ENCODE measurements at places on chromosomes 6 and 20. TPM values are rescaled to one million over a fixed set of nuclear protein-coding genes. Genes with fewer than 3 reads are reported as not detected.

- no peak for DNase-seq
- no peaks in the 10 kb centered on the region for H3K36me3 ChIP-seq
- no peak overlapping the region for H3K4me3 ChIP-seq
- H3K27ac ChIP-seq, result no peak overlapping the region
- H3K27me3 ChIP-seq, result no peaks in the 10 kb centered on the region
These were observed 96.8 kb upstream of the SCGN start for GRCh38 chr6:25555188-25555587.

- peaks cover under 1% of the 10 kb centered on the region for H3K4me1 ChIP-seq
- DNase-seq, result no peak
- no peak overlapping the region for H3K27ac ChIP-seq
- no peaks in the 10 kb centered on the region for H3K27me3 ChIP-seq
- H3K36me3 ChIP-seq, result no peaks in the 10 kb centered on the region
These were observed 61.2 kb upstream of the SGK1 start for GRCh38 chr6:134379076-134379475.

GRCh38 chr6:148273962-148274752 lies 68.5 kb upstream of the SASH1 start:
- no peaks in the 10 kb centered on the region for H3K36me3 ChIP-seq
- H3K27me3 ChIP-seq, result no peaks in the 10 kb centered on the region
- no peak for DNase-seq
- H3K4me3 ChIP-seq, result no peak overlapping the region
- no peak overlapping the region for H3K27ac ChIP-seq

DNA sequence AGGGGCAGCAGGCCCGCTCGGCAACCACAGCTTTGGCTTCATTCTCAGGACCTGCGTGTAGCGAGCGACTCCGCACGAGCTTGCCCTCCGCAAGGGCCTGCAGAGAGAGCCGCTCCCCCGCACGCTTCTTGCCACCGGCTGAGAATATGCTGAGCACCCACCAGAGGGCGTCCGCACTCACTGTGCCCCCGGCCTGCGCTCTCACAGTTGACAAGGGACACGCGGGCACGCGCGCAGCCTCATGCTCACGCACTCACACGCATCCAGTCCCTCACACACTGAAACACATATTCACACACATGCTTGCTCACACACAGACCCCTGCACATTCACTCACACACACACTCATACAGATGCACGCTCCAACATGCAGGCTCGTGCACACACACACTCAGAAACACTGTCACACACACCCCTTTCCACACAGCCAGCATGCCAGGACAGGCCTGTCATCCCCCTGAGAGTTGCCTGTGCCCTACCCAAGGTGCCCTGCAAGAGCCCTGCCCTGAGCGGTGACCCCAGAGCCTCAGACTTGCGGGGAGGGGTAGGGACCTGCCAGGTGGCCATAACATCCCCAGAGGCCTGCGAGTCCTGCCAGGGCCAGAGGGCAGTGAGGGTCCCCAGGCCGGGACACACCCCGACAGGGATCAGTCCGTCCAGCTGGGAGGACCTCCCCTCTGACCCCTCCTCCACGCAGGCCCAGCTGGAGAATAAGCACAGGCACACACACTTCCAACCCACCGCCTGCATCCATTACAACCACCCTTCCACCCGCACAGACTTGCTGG lies 174.1 kb downstream of the BMP7 start:
- no peak overlapping the region for H3K4me3 ChIP-seq
- no peak for DNase-seq
- H3K36me3 ChIP-seq, result no peaks in the 10 kb centered on the region
- no peak overlapping the region for H3K27ac ChIP-seq
- H3K27me3 ChIP-seq, result no peaks in the 10 kb centered on the region

GRCh38 chr20:56371977-56372376 lies 13.2 kb downstream of the FAM210B start:
- no peak overlapping the region for H3K27ac ChIP-seq
- H3K4me1 ChIP-seq, result no peaks in the 10 kb centered on the region
- no peak for DNase-seq
- peaks cover 32% of the 10 kb centered on the region for H3K36me3 ChIP-seq

GRCh38 chr6:63785006-63785405 lies 149.4 kb downstream of the PHF3 start:
- H3K27me3 ChIP-seq, result no peaks in the 10 kb centered on the region
- H3K4me1 ChIP-seq, result no peaks in the 10 kb centered on the region
- H3K36me3 ChIP-seq, result no peaks in the 10 kb centered on the region

The C20orf204 gene
- total RNA-seq, result 0.42 TPM

The AKAP12 gene
- total RNA-seq, result 188 TPM

The GINS1 gene
- 0.52 TPM for total RNA-seq

The PHF3 gene
- total RNA-seq, result 56.5 TPM

The ELOVL2 gene
- total RNA-seq, result 0.26 TPM

The SLC17A9 gene
- 2.2 TPM for total RNA-seq

The MEP1A gene
- total RNA-seq, result 0.17 TPM

The MYBL2 gene
- total RNA-seq, result 0.11 TPM

The GPR31 gene
- not detected for total RNA-seq

The CST7 gene
- total RNA-seq, result 13.8 TPM

Measured in esophagus muscularis mucosa (tissue), 4 donors.